Naive thymus-derived CD8-positive, alpha-beta T cell (primary cell): ENCODE measurements at places on chromosomes 6 and 20.

GRCh38 chr6:56955171-56956155, 556 bp downstream of the BEND6 start:
- no peak overlapping the region for H3K27ac ChIP-seq
- H3K27me3 ChIP-seq, result peaks cover 59% of the 10 kb centered on the region
- H3K4me1 ChIP-seq, result peaks cover 21% of the 10 kb centered on the region

DNA sequence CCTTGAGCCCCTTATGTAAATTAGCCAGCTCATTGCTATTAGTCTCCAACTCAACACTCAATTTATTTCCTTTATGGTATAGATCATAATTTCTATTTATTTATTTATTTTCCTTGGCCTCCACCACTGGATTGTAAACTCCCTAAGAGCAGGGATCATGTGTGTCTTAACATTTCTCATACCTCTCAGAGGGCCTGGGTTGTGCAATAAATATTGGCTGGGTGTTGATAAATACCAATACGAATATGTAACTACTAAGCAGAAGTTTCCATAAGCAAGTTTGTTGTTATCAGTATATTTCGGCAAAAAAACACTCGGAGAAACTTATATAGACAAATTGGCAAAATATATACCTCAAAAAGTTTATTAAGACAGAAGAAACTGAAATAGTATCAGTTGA, 257.4 kb downstream of the ADGRB3 start:
- no peaks in the 10 kb centered on the region for H3K27me3 ChIP-seq
- H3K4me1 ChIP-seq, result no peaks in the 10 kb centered on the region
- H3K36me3 ChIP-seq, result no peaks in the 10 kb centered on the region
- H3K27ac ChIP-seq, result no peak overlapping the region
- no peak overlapping the region for H3K4me3 ChIP-seq

- no peaks in the 10 kb centered on the region for H3K27me3 ChIP-seq
- H3K4me1 ChIP-seq, result no peaks in the 10 kb centered on the region
- H3K4me3 ChIP-seq, result no peak overlapping the region
- DNase-seq, result no peak
Observed at GRCh38 chr6:22247916-22248482, 48.8 kb downstream of the PRL start.

DNA sequence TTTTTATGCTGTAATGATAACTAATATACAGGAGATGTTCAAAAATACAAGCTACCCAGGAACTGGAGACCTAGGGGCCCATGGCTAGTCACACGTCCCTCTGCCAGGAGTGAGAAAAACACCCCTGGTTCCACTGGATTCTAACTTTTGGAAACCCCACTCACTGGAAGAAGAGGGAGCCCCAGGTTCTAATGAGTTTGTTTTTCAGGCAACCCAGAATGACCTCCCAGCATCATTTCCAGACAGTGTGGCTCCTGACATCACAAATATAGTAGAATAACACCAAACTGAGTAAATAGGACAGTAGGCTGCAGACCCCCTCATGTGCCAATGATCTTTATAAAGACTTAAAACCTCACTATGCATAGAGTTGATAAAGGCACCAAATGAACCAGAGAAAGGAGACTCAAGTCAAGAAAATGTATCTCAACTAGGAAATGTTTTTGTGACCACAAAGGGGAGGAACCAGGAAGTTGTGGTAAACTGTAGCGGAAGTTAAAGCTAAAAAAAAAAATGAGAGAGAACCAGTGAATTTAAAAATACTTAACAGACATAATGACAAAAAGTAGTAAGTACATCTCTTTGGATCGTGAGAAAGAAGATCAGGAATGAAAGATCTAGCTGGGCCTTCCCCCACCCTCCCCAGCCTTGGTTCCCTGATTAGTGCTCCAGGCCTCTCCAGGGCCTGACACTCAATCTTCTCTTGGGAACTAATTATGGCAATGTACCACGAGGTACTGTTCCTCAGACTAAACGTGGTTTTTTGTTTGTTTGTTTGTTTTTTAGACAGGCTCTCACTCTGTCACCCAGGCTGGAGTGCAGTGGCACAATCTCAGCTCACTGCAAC, 19.8 kb downstream of the HLA-E start:
- H3K27me3 ChIP-seq, result no peaks in the 10 kb centered on the region
- H3K4me3 ChIP-seq, result peak overlapping the region; percentile 79
- DNase-seq, result no peak

- no peak for DNase-seq
- H3K4me1 ChIP-seq, result peaks cover 20% of the 10 kb centered on the region
- peaks cover 66% of the 10 kb centered on the region for H3K36me3 ChIP-seq
- no peaks in the 10 kb centered on the region for H3K27me3 ChIP-seq
- no peak overlapping the region for H3K4me3 ChIP-seq
Observed at GRCh38 chr20:25685276-25686080, 11.2 kb downstream of the ZNF337 start.

DNA sequence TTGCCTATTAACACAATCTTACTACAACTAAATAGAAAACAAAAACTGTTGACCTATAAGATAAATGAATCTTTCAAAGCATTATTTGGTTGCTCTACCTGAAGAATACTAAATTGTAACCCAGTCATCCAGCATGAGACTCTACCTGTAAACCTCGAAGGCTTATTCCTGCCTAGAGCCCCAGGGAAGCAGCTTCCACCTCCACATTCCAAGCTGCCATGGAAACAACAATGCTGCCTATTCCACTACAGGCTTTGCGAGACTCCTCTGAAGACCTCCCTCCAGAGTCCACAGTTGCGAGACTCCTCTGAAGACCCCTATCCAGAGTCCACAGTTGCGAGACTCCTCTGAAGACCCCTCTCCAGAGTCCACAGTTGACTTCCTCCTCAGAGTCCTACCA, 15.7 kb downstream of the GMDS start:
- DNase-seq, result no peak
- H3K4me3 ChIP-seq, result no peak overlapping the region
- H3K27ac ChIP-seq, result no peak overlapping the region
- H3K36me3 ChIP-seq, result peaks cover 5% of the 10 kb centered on the region

DNA sequence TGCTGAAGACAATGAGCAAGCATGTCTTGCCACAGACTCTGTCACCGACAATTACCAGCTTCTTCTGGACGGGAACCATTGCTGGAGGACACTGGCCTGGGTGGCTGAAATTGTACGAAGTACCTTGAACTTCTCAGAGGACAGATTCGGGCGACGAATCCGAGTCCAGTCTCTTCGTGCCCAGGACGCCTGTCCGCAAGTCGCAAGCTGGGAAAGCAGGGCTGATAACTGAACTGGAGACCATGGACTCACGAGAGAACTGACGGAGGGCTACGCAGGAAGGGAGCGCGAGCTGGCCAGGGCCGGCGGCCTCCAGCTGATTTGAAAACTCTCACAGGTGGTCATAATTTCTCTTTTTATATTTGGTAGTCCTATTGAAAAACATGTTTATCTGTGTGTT, 1229.5 kb upstream of the MAP3K7 start:
- H3K4me3 ChIP-seq, result no peak overlapping the region
- H3K4me1 ChIP-seq, result no peaks in the 10 kb centered on the region
- no peak overlapping the region for H3K27ac ChIP-seq
- no peaks in the 10 kb centered on the region for H3K36me3 ChIP-seq
